ENCODE measurements at places on chromosomes 6 and 20. TPM values are rescaled to one million over a fixed set of nuclear protein-coding genes. Genes with fewer than 3 reads are reported as not detected.

The MOG gene
- 2.9 TPM for polyA plus RNA-seq

The SNRNP48 gene
- 14.4 TPM for polyA plus RNA-seq

The DSP gene
- 237 TPM for polyA plus RNA-seq

The NQO2 gene
- polyA plus RNA-seq: 103 TPM

The WFDC2 gene
- polyA plus RNA-seq: 8.5 TPM

All from cardiac muscle cell (in vitro differentiated cells and primary cell).